Activated naive CD8-positive, alpha-beta T cell treated with anti-CD3 and anti-CD28 coated beads, Interleukin-2, amount 50 U/mL, for 24 hours (primary cell): ENCODE measurements at places on chromosomes 7 and 10.

- no peak for DNase-seq
These were observed 170.5 kb downstream of the CDC14C start for GRCh38 chr7:49094866-49095265.

DNA sequence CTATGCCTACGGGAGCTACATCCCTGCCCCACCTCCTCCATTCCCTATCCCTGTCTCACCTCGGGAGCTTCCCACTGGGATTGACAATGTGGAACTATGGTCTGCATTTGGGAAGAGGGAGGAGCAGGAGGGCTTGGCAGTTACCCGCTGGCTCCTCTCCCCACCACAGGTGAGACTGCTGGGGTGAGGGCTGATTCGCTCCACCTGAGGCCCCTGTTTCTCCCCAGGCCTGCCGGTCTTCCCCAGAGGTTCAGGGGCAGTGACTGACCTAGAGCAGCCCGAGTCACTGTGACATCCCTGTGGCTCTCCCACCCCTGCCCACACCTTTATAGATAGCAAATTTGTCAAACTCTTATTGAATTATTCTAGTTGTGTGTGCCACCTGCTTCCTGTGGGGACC is 252.6 kb downstream of the GLRX3 start:
- DNase-seq: no peak

DNA sequence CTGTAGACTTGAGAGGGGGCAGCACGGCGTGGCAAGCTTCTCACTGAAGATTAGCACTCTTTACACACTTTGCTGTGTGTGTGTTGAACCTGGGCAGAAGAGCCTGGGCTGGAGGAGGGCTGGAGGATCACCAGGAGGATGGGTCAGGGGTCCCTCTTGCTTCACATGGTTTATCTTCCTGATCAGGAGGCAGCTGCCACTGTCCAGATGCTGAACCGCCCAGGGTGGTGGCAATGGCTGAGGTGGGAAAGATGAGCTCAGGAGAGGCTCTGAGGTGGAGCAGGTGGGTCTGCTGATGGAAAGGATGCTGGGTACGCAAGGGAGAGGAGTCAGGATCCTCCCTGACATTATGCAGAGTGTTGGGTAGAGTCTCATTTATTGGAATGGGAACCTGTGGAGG is 191.5 kb downstream of the RAMP3 start:
- no peak for DNase-seq

DNA sequence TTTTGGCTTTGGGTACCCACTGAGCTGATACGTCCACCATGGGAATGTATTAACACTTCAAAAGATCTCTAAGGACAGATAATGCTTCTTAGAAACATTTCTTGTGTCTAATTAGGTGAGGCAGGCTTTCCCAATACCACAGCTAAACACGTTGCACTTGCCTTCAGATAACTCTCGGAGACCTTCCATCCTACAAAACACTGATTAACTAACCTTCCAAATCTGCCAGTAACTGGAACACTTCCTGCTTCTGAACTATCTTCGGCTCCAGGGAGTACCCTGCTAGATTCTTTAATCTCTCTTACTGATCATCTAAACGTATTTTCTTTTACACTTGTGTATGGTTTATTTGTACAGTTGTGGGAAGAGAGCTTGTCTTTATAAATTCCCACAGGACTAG is 1.1 kb upstream of the WNT16 start:
- no peak for DNase-seq

DNA sequence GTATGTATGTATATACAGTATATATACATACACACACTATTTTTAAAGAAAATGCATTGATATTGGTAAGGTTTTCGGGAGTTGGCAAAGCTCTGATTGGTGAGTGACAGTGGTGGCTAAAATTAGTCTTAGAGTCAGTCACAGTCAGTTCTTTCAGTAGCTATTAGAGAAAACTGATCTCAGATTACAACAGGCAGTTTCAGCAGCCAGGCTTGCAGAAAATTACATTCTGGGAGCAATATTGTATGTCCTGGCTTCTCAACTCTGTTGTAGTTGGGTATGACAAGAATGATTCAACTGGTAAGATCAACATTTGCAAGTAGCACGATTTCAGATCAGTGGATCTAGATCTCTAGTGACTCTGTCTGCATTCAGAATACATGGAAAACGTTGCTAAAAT is 897.9 kb upstream of the AUTS2 start:
- no peak for DNase-seq

- no peak for DNase-seq
These were observed 25.3 kb downstream of the HK1 start for GRCh38 chr10:69303632-69304051.

DNA sequence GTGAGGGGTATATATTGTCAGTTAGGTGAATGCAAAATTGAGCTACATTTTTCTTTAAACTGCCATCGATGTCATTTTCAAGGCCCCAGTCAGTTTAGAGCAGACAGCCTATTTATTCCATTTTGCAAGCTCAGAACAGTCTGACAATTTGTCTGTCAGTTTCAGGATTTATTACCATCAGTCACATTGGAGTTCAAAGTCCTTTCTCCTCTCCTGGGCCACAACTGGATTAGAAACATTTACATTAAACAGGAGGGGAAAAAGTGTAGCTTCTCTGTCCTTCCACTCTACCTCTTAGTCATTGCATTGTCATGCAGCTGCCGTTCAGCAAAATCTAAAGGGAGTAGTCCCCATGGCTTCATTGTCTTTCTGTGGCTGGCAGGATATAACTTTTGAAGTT is 3.5 kb upstream of the GHITM start:
- DNase-seq: no peak

DNA sequence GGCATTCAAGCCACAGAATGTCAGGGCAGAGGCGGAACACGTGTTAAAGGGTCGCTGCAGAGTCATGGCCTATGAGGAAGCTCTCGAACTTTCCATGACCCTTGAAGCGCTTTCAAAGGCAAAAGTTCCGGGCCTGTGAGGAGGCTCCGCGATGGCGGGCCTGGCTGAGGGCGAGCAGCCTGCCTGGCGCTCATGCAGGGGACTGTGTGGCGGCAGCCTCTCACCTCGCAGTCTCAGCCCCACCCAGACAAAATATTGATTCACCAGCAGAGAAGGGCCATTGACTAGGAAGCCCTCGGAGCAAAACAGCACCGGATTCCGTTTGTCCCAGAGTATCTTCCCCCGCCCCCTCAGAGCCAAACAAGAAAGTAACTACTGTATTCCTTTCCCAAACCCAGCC is 12.8 kb upstream of the CNNM1 start:
- no peak for DNase-seq

- DNase-seq: no peak
These were observed at the start of gene FAM180A for GRCh38 chr7:135748770-135749169. TSS of gene FAM180A (minus strand) at chr7:135748813. CDS start at chr7:135748580, 233 bp downstream.

- DNase-seq: no peak
These were observed 60.9 kb downstream of the SLC35B4 start for GRCh38 chr7:134255814-134256213.

- DNase-seq: no peak
These were observed 23.5 kb downstream of the UPP1 start for GRCh38 chr7:48112401-48113165.

DNA sequence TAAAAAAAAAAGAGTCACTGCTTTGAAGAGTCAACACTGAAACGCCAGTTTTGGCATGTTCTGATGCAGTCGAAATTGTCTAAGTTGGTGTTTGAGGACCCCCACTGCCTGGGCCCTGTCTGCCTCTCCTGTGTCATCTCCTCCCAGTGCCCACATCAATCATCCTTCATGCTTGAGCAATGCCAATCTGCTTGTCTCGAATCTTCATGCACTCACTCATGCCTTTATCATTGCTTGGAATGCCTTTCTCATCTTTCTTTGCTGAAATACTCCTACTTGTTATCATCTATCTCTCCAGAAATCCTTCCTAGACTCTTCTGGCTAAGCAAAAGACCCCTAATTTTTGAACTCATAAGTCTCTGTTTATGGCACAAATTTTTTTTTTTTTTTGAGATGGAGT is 42.1 kb upstream of the PLPP4 start:
- DNase-seq: no peak

DNA sequence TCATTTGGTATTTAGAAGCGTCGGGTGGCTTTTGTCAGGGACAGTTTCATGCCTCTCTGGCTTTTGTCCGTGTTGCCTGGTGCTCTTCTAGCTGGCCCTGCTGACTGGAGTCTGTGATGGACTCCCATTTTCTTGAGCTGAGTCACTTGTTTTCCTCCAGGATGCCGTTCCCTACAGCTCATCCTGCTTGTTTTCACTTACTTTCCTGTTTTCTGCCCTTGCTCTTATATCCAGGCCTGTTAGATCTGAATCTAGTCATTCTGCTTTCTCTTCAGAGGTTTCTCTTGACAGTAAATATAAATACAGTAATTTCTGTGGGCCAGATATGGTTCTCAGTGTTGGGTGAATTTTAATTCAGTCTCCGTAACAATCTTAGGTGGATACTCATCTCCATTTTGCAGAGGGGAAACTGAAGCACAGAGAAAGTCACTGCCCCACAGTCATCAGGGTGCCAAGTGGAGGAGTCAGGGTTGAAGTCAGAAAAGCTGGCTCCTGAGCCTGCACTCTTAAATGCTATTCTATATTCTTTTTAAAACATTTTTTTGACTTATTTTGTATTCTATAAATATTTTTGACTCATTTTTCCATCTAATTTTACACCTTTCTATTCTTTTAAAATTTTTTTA is 85.4 kb downstream of the CCNY start:
- no peak for DNase-seq

DNA sequence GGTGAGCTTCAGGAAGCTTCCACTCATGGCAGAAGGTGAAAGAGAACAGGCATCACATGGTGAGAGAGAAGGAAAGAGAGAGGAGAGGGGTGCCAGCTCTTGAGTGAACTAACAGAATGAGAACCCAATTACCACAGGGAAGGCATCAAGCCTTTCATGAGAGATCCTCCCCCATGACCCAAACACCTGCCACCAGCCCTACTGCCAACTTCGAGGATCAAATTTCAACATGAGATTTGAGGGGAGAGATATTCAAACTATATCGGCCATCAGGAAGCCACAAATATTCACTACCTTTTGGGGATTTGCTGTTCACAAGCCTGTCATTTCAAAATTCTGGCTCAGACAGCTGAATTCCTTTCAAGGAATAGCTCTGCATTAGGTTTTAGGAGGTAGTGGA is 39.9 kb upstream of the SMNDC1 start:
- no peak for DNase-seq
